ENCODE measurements at places on chromosomes 3 and 15.

DNA sequence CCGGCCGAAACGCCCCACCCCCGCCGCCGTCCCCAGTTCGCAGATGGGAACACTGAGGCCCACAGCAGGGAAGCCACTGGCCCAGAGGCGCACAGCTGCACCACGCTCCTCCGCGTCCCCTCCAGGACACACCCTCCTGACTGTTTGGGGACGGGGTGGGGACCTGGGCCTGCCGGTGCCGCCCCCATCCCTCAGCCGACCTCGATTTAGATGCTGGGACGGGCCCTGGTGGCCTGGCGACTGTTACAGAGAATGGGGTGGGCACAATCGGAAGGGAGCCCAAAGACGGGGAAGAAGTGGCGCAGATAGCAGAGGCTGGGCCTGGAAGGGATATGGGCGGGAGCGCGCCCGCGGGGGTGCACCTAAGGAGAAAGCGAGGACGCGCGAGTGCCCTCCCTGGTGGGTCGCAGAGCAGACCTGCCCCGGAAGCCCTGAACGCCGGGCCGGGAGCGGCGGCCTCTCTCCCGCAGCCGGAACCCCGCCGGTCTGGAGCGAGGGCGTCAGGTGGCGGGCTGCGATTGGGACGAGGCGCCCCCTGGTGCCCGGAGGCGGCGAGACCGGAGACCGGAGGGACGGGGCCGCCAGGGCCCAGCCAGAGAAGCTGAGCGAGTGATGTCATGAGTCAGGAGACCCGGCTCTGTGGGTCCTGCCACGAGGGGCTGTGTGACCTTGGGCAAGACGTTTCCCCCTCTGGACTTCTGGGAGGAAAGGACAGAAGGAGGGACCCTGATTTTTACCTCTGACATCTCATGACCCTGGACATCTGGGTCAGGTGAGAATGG, 78.4 kb downstream of the IQSEC1 start:
- DNase-seq = peak; percentile 61

DNA sequence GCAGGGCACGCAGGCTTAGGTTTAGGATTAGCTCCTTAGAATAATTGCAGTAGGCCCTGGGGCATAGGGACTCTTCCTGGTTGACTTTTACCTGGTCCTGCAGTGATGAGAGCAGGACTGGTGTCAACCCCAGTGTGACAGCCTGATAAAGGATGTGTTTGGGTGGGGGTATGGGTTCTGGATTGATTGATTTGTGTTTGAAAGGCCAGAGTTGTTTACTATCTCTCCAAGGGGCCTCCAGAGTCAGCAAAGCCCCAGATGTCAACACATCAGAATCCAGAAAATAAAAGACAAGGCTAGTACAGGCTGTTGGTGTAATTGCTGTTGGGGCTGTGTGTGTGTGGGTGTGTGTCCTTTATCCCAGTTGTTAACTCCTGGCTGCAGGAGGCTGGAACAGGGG, 122.3 kb downstream of the CHRNA7 start:
- no peak for DNase-seq

DNA sequence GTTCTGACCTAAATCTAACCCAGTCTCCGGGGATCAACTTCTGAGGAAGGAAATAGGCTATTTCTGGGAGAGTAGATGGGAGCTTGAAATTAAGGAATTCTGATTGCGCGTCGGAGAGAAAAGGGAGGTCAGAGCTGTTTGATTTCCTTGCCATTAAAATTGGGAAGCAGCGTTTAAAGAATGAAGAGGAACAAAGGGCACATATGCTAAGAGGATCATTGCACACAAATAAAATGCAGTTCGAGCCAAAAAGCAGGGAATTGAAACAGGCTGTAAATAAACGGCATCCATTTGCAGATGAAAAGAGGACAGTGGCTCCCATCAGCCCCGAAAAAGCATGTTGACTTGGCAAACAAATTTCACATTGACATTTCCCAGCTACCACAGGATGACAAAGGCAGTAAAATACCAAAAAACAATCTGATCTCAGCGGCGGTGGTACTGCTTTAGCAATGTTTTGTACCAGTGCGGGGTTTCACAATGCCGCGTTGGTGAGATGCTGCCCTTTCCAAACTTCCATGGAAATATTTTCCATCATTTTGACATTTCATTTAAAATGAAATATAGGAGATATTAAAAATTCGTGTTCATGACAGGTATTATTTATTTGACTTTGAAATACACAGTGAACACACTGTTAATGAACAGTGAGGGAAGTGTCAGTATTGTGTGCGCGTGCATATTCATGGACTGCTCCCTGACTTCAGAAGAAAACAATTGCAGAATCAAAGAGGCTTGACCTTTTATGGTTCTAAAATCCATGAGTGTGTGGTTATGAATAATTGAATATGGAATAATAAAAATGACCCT, 108.8 kb downstream of the SQOR start:
- peak; percentile 3 for DNase-seq

DNA sequence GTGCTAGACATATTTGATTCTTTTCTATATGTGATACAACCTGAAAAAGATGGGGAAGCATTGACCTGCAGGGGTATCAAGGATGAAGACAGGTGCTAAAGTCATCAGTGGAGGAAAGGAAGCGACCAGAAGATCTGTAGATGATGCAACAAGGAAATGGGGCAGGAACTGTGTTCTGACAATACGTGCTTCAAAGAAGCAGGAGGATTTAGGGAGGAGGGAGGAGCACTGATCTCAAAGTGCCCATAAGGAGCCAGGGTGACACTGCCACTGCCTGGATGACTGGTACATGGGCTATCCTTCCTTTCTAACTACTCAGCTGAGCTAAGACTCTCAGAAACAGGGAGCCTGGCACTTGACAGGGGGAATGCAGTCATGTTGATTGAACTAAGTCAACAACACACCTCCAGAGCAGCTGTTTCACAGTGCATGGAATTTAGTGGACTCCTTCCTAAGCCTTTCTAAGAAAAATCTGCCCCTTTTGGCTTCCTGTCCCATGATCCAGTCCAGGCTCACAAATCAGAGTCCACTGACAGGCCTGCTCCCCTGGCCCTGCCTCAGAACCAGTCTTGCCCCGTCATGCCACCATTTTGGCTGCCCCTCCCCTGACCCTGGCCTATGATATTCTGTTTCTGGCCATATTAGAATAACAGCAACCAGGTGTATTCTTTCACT, 12.0 kb downstream of the LYSMD4 start:
- DNase-seq = no peak

DNA sequence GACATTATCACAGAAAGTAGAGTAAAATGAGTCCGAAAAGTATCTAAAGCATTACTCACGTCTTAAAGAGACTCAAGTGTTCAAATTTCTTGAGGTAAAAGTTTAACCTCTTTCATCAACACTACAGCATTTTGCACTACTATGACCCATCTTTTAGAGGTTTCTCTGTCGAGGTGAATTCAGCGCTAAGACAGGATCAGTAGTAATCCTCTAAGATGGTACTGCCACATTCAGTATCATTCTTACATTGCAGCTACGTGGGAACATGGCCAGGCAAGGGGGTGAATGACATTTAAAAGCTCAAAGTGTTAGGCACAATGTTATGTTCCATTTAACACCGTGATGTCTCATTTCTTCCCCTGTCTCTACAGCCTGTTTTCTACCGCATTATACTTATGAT, 210.8 kb downstream of the FMN1 start:
- no peak for DNase-seq
